ENCODE measurements at places on chromosomes 5 and 9.

DNA sequence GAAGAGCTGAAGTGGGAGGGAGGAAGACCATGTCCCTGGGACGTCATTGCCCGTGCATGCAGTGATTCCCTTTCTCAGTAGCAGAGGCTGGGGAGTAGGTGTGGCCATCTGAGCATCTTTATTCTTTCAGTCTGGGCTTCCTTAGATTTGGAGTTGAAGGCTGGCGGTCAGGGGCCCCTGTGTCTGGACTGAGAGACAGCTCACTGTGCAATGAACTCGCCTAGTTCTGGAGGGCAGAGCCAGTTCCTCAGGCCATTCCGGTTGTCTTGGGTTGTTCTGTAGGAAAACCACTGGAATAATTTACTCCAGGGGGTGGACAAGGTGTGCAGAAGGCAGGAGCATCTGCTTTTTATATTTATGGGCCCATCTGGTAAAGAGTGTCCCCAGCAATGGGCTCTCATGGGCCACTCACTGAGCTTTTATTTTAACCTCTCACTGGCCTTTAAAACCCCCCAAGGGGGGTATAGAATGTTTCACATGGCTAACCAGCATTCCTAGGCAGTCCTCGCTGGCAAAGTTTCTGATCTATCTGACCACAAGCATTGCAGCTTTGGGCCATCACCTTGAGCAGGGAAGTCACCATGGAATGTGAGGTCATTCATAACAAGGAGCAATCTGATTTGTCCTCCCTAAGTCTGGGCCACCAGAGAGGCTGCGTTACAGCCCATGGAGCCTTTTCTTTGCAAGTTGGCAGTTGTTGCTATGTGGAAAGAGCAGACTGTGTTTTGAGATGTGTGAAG lies 9.2 kb downstream of the STC2 start:
- no peak for DNase-seq

DNA sequence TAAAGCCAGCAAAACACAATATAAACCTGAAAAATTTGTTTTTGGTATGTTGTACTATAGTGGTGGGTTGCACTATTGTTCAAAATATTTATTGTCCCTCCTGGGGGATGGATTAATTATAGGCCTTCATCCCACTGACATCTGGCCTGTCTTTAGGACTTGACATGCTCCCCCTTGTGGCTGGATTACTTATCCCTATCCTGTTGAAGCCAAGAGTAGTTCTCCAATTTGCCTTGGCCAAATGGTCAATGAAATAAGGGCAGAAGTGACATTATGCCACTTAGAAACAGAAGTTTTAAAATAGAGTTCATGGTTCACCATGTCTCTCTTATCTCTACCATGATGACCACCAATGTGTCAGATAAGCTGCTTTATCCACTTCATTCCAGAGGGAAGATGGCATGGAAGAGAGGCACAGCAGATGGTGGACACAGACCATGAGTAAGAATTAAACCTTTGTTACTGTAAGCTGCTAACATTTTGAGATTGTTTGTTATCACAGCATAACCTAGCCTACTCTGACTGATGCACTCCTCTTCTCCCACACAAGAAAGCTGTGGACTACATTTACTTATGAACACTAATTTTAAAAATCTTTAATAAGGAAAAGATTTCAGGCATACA lies 29.2 kb upstream of the ARHGEF28 start:
- DNase-seq = no peak

DNA sequence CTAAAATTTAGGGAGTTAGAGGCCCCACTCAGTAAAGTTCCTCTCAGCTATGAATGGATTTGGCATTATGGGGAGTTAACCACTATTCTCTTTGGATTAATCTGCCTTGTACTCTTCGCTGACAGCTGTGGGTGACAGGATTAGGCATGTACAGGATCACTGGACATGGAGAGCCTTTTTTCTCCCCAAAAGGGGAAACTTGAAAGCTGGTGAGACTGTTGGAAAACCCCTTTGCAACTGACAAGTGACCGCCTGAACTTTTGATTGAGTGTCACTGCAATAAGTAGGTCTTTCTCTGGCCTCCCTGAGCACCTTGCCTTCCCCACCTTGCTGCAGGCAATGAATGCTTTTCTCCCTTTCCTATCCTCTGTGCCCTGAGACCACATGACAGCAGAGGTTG lies 68.3 kb downstream of the ERP44 start:
- no peak for DNase-seq

DNA sequence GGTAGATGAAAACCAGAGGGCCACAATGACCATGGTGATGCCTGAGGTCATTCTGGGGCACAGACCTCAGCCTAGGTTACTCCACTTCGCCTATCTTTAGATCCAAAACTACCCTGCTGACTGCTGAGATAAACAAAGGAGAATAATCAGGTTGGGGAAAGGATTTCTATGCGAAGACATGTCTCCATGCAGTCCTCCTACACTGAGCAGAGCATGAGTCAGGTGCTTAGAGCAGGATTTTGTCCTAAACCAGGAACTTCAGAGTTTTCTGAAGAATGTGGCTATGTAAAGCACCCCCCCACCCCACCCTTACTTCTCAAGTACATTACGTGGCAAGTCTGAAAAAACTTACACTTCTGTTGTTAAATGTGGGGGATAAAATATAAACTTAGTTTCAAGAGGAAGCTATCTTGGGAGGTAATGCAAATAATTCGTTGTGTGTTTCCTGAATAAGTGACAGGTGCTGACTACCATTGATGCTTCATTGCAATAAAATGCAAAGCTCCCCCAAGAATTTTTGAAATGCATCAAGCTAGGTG lies 19.4 kb downstream of the PDCD1LG2 start:
- DNase-seq = no peak

- DNase-seq = no peak
Measured at GRCh38 chr9:69593756-69594155, 78.4 kb downstream of the APBA1 start.

DNA sequence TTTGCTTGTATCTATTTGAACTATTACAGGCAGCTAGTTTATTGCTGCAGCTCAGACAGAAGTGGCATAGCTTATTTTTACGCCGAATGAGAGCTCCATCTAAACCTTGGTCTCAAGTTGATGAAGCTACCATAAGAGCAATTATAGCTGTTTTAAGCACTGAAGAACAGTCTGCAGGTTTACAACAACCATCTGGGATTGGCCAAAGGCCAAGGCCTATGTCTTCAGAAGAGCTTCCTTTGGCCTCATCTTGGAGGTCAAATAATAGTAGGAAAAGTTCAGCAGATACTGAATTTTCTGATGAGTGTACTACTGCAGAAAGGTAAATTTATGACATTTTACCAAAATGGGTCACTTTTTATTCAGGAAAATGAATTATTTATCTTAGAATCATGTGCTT lies 67.9 kb downstream of the YTHDC2 start:
- no peak for DNase-seq

- no peak for DNase-seq
Measured at GRCh38 chr5:146618434-146618833, 102.4 kb upstream of the GPR151 start.

GRCh38 chr9:15867334-15867733 lies 314.5 kb downstream of the CCDC171 start:
- DNase-seq = no peak

DNA sequence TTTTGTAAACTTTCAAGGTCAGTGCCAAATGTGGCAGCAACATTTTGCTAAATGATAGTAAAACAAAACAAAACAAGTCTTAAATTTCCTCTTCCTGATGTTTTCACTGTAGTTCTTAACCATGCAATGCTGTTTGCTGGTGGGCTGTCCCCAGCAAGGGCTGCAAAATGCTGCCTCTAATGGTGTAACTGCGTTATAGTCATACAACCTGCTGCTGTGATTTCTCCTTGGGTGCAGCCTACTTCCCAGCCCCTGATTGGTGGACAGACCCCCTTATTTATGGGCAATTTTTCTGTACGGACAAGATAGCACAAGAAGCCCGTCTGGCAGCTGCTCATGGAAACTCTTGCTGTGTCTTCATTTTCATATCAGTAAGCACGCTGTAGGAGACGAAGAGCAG lies 26.6 kb upstream of the PIP5K1B start:
- DNase-seq = peak; percentile 11

- DNase-seq = no peak
Measured at GRCh38 chr9:98067184-98067583, 10.7 kb downstream of the NANS start.

DNA sequence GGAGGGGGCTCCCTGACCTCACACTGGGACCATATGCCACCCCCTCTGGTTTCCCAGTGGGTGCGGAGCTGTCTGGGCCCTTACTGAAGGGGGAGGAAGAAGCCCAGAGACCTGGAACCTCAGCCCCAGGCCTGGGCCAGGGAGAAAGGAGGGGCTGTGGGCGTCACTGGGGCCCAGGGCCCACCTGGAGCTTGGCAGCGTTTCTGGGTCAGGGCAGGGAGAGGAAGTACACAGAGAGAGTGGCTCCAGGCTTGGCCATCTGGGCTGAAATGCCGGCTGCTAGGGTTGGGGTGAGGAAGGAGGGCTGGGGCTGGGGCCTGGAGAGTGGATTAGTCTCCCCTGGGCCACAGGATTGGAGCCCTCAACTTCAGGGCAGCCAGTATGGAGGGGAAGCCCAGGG lies 6.4 kb upstream of the DAB2IP start:
- no peak for DNase-seq

DNA sequence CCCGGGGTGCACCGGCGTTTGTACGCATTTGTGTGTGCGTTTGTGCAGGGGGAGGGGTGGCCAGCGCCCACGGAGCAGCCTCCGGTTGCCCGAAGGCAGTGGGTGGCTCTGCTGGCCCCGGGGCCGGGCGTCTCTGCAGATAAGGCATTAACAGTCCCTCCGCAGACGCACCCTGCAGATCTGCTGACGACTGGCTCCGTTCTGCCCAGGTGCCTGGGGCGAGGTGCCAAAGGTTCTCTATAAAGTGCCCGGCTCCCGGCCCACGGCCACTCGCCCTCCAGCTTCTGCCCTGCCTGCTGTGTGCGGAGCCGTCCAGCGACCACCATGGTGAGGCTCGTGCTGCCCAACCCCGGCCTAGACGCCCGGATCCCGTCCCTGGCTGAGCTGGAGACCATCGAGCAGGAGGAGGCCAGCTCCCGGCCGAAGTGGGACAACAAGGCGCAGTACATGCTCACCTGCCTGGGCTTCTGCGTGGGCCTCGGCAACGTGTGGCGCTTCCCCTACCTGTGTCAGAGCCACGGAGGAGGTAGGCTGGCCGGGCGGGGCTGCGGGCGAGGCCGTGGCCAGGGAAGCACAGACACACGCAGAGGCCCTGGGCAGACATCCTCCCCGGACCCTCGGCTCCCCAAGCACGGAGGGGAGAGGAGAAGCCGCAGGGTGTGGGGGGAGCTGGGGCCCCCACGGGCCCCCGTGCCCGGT lies at the start of gene SLC6A19:
Gene SLC6A19 (plus strand): TSS at position 269 of the 699 bp plus-strand sequence. CDS start 56 bp downstream, at position 325.
- no peak for DNase-seq

- DNase-seq = peak; percentile 20
Measured at GRCh38 chr9:3526997-3527940, 1.5 kb upstream of the RFX3 start.

DNA sequence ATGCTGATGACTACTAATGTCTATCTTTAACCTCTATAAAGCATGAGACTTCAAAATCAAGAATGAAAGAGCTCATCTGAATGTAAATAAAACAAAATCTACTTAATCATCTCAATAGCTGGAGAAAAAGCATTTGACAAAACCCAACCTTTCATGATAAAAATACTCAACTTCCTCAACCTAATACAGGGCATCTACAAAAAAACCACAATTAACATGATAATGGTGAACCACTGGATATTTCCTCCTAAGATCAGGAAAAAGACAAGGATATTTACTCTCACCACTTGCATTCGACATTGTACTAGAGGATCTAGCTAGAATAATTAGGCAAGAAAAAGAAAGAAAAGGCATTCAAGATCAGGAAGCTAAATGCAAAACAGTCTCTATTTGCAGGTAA lies 49.3 kb downstream of the FAM169A start:
- DNase-seq = no peak

- no peak for DNase-seq
Measured at GRCh38 chr5:119708076-119708790, 78.9 kb downstream of the FAM170A start.

GRCh38 chr9:132792547-132792946 lies 85.5 kb downstream of the AK8 start:
- no peak for DNase-seq

DNA sequence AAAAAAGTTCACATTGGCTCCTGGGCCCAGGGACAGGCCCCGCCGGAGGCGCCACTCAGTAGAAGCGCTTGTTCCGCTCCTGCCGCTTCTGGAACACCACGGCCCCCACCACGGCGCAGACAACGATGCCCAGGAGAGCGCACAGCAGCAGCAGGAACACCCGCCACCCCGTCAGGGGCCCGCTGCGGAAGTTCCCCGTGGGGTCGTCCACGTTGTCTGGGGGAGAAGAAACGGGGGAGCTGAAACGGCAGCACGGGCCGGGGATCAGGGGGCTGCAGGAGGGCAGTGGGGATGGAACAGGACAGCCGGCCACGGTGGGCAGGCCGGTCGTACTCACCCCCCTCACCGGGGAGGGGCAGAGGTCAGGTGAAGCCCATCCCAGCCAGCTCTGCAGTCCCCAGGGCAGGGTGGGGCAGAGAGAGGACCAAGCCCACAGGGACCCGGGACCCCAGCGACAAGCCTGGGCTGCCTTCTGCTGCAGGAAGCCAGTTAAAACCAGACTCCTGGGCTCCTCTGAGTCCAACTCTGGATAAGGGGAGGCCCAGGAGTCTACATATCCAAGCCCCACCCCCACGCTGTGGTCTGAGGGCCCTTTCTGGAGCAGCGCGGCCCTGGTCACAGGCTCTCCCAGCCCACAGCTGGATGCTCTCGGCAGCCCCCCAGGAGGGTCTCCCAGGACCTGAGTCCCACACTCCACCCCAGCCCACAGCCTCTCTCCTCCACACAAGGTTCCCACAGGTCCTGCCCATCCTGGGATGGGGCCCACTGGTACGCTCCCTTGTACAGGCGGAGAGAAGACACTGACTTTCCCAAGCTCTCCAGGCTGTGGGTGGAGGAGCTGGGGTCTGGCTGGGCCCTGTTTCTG lies 19.2 kb downstream of the LMAN2 start:
- DNase-seq = no peak

- DNase-seq = peak; percentile 45
Measured at GRCh38 chr5:56415356-56415765, 182.2 kb upstream of the ANKRD55 start.

DNA sequence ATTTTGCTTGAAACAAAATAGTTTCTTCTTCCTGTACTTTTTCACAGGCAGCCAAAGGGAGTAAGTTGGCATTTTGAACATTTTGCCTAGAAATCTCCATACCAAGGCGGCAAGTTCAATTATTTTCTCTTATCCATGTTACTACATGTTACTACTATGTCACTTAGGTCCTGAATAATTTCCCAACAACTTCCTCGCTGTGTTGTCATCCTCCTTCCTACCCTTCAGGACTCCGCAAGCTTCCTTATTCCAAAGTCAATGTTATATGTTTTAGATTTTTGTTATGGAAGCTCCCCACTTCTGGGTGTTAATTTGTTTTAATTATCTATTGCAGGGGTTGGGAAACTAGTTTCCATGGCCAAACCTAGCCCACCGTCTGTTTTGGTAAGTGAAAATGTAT lies 9.9 kb upstream of the B4GALT1 start:
- DNase-seq = no peak

Measured in AG20443 (cell line).